NCI-H2081 (cell line): ENCODE measurements at places on chromosomes 4 and X.

DNA sequence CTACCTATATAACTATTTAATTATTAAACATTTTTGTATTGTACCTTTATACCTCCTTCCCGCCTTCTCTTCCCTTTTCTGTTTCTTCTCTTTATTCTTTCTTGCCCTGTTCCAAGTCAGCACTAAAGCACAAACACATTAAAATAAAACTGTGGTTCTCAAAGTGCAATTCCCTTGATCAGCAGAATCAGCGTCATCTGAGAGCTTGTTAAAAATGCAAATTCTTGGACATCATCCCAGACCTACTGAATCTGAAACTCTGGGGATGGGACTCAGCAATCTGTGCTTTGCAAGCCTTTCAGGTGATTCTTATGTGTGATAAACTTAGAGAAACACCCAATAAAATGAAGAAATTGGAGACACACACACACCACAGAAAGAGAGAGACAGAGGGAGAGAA is 178.4 kb upstream of the BMP3 start:
- DNase-seq: no peak

DNA sequence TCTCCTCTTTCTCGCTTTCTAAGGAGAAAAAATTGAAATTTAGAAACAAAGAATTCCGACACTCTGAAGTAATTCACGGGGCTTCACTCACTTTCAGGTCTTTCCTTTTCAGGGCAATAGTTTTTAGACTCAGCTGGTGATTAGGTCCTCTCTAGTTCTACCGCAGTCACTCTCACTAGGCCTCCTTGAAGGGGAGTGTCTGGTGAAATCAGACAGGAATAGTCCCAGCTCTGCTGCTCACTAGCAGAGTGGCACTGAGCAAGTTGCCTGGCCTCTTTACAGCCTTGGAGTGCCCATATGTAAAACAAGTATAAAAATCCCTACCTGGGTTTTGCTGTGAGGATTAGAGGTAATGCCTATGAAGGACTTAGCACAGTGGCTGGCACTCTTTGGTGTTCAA is 64.1 kb downstream of the NEUROG2 start:
- DNase-seq: no peak

GRCh38 chr4:108155373-108155772 is 13.4 kb downstream of the LEF1 start:
- DNase-seq: no peak

DNA sequence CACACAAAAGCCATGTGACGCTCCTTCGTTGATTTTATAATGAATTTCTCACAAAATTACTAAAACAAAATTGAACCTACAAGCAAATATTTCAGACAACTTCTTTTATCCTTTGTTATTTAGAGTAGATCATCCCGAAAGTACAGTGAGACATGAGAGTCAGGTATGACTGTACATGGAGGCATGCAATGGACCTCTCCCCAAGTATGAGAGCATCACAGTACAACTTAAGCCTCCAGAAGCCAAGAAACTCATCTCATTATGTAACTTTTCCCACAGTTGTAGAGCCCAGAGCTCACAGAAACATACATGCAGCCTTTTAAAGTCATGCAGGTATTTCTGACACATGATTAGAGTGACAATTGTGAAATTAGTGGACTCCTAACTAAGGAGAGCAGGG is 167.7 kb downstream of the PAPSS1 start:
- no peak for DNase-seq

DNA sequence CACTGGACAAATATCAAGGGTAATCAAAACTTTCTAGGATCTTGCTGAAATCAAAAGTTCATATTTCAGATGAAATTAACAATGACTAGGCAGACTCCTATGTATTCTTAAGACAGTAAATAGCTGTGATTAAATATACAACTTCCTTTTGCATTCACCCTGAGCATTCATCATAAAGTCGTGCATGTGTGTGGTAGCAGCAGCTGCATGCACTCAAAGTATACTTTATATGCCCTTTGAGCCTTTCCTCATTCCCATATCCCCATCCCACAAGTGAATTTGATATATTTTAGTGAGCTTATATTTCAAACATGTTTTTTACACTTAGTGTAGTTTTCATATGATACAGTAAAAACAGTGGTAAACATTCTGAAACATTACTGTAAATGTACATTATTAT is 959.0 kb downstream of the C4orf33 start:
- DNase-seq: no peak

- DNase-seq: no peak
Observed at GRCh38 chr4:174553031-174553430, 30.7 kb upstream of the HPGD start.

DNA sequence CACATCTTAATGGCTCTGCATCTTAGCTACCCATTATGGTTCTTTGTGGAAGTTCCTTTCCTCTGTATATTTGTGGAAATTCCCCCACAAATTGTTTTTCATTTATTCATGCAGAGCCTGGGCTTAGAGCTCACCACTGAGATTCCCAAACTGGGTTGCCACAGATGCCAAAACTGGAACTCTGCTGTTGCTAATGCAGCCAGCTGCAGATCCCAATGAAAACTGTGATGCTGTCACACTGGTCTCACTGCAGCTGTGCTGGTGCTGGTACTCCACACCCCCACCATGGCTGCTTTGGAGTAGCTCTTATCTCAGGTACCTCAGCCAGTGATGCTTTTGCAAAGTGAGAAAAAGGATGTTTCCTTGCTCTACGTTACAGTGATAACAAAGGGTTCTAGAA is 87.7 kb downstream of the DCK start:
- no peak for DNase-seq

GRCh38 chr4:163866728-163867315 is 372.3 kb downstream of the TMA16 start:
- DNase-seq: no peak

- DNase-seq: no peak
Observed at GRCh38 chr4:10773656-10774055, 89.1 kb upstream of the CLNK start.

- DNase-seq: no peak
Observed at GRCh38 chr4:79502081-79502480, 94.1 kb upstream of the GK2 start.

DNA sequence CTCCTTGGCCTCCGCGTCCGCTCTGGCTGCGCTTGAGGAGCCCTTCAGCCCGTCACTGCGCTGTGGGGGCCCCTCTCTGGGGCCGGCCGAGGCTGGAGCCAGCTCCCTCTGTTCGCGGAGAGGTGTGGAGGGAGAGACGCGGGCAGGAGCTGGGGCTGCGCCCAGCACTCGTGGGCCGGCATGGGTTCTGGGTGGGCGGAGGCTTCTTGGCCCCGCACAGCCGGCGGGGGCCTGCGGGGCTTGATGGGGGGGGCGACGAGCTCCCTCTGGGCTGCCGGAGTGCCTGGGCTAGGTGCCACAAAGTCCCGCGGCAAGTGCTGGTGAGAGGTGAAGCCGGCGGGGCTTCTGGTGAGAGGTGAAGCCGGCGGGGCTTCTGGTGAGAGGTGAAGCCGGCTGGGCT is 61.9 kb downstream of the ANKRD50 start:
- DNase-seq: no peak

- no peak for DNase-seq
Observed at GRCh38 chrX:5775846-5776430, 452.7 kb downstream of the NLGN4X start.

- no peak for DNase-seq
Observed at GRCh38 chrX:149060921-149061320, 444.2 kb downstream of the IDS start.

GRCh38 chrX:149909324-149910177 is 19.8 kb upstream of the HSFX4 start:
- DNase-seq: no peak

DNA sequence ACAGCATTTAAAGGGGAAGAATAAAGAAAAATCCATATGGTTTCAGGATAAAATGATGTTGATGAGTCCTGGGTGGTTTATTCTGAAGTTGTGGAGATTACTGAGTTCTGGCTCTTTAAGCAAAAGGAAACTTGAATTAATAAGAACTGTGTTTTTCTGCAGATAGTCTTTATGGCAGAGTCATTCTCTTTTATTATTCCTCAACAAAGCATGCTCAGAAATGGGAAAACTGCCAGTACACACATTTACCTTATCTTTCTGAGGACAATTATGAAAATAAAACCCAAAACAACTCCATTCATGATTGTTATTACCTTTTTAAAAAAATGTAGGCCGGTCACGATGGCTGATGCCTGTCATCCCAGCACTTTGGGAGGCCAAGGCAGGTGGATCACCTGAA is 58.5 kb downstream of the ADD1 start:
- DNase-seq: no peak

- no peak for DNase-seq
Observed at GRCh38 chrX:39564751-39565150, 533.0 kb downstream of the BCOR start.

GRCh38 chr4:172134521-172134920 is 321.3 kb downstream of the GALNTL6 start:
- no peak for DNase-seq

- DNase-seq: no peak
Observed at GRCh38 chrX:123975180-123975579, 13.7 kb downstream of the STAG2 start.

DNA sequence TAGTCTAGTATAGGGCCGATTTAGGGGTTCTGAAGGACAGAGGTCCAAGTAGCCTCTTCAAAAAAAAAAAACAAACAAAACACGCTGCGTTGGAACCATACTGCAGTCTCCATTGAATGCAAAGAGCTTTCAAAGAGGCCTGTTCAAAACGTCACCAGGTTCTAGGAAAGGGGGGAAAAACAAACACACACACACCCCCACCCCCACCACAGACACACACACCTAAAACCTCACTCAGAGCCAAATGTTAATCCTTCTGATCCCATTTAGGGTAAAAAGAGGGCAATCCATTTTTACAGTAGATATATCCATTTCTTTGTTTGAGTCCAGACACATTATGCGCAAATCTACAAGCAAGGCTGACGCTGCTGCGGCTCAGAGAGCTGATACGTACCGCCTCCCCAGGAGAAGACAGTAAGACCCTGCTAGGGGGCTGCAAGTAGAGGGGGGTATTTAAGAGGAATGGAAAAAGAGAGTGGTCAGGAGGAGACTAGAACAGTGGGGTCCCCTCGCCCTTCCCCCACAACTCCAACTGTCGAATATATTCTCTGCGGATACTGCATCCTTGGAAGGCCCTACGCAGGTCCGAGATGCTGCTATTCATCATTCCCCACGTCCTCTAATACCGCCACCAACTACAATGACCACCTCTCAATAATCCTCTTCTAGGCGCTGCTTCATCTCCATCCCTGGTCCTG is 1.3 kb downstream of the NKRF start:
- DNase-seq: no peak

- DNase-seq: no peak
Observed at GRCh38 chr4:147682755-147683154, 1.2 kb downstream of the PRMT9 start.

DNA sequence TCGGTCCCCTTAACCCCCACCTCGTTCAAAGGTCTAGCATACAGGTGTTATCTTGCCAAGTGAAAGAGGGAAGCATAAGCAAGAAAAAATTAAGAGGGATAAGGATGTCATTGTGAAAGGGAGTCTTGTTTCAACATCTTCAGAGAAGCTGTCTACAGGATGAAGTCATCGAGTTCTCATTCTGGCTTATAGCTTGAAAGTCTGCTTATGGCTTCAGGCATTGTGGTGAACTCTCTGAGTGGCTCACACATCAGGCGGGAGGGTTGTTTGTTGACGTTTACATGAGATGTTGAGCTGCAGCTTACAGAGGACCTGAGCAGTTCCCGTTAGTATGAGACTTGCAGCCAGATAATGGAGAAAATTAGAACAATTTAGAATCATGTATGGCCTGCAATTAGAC is 16.6 kb downstream of the MAGEA9B start:
- no peak for DNase-seq

DNA sequence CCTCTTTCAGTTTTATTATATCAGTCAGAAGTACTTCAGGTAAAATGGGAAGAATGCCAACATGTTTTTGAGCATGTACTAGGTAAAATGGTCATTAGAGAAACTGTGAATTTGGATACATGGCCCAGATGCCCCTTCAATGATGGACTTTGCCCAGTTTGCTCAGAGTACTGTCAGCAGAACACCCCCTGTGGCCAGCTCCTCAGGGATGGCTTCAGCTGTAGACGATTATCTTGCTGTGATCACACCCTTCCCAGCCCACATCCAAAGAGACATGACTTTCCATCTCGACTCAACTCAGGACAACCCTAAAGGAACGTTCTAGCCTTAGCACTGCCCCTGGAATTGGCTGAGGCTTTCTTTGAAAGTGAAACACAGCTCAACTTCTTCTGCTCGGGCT is 439.1 kb downstream of the PACRGL start:
- no peak for DNase-seq

DNA sequence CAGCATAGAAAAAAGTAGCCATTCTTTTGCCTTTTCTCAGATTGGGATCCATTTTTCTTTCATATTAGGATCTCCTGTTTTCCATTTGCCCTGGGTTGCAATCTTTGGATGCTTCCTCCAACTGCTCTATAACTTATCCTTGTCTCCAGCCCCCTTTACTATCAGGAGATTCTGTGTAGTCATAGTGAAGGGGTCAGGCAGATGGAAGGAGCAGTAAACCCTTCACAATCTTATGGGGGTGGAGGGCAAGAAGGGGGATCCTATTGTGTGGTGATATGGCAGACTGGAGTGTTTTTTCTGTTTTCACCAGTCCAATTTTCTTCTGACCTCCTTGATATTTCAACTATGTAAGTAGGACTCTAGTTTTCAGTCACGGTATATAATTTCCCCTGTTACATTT is 1.7 kb upstream of the SMIM9 start:
- no peak for DNase-seq

DNA sequence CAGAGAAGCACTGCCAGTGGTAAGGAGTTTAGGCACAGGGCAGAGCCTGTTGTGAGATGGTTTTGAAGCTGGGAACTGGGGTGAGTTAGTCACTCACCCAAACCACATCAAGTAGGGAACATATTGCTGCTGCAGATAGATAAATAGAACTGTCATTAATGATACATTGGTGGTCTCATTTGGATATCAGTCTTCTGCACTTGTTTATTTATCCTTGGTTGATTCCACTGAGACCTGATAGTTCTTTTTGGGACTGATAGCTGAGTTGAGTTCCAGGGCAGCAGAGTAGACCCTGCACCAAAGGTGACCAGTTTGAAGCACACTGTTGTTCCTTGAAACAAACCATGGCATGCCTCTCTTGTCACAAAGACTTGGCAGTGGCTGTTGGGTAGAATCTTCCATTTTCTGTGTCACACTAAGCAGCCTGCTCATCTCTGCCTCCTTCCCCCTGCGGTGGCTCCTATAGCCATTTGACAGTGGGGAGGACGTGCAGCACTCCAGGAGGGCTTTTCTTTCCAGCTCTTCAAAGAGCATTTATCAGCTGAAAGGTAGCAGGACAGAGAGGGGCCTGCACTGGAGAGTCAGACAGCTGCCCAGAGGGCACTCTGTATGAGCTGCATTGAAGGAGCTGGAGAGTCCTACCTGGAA is 59.7 kb upstream of the TMEM164 start:
- no peak for DNase-seq

DNA sequence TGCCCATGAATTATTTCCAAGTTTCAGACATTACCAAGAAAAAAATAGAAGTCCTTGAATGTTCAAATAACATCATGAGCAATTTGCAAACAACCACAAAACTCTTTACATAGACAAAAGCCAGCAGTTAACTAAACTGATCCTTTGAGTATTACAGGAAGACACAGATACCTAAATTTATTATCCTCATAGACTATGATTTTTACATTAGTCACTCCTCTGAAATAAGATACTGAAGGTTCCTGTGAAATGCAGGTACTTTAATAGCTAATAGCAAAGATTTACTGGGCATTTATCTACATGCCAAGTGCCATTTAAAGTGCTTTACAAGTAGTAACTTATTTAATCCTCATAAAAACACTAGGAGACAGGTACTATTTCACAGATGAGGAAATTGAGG is 37.7 kb downstream of the GPR82 start:
- DNase-seq: no peak
